ENCODE measurements at places on chromosomes 4 and X.

GRCh38 chr4:71209161-71209560, 129.7 kb upstream of the SLC4A4 start:
- DNase-seq: no peak

GRCh38 chrX:137430301-137430700, 135.6 kb upstream of the ZIC3 start:
- no peak for DNase-seq

DNA sequence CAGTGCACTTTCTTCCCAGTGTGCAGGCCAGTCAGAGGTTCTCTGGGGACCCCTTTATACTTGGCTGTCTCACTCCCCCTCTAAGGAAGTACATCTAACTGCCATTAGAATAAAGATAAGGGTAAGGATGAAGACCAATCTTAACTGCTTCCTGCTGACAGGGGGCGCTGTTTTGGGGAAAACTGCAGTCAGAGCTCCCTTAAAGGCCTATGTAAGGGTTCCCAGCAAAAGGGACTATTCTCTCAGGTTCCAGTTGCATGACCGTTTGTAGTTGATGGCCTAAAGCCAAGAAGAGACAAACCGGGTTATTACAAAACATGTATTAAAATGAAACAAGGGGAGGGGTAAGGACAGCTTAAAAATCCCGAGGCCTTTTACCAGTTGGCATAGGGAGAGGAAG, 115.6 kb upstream of the SPIN4 start:
- DNase-seq: no peak

DNA sequence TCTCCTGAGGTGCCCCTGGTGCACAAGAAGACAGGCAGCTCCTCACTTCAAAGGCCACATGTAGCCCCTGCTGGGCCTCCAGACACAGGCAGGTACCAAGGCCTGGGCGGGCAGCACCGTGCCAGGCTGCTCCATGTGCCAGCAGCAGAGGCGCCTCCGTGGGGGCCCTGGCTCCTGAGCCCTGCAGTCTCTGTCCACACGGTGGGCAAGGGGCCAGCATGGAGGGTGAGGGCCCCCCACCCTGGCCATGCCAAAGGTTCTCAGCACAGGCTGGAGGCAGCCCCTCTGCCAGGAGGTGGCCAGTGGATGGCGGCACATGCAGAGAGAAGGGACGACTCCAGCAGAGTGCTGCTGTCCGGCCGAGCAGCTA, 72.6 kb downstream of the FAM53A start:
- no peak for DNase-seq

- DNase-seq: no peak
Observed at GRCh38 chr4:54548831-54549460, 108.8 kb upstream of the KIT start.

- no peak for DNase-seq
Observed at GRCh38 chrX:13277539-13277938, 42.3 kb downstream of the ATXN3L start.

GRCh38 chrX:43655151-43656004, 721 bp upstream of the MAOA start:
- DNase-seq: peak; percentile 14

- DNase-seq: no peak
Observed at GRCh38 chr4:80086296-80086695, 13.3 kb upstream of the ANTXR2 start.

DNA sequence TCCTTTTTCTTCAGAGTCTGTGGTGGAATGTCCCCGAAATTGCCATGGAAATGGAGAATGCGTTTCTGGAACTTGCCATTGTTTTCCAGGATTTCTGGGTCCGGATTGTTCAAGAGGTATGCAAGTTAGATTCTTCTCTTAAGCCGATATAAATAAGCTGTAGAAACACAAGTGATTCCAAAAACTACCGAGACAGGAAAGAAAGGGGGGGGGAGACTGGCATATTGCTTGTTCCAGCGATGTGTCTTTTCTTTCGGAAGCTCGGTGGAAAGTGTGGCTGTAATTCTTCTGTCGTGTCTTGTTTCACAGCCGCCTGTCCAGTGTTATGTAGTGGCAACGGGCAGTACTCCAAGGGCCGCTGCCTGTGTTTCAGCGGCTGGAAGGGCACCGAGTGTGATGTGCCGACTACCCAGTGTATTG, 236.9 kb downstream of the DCTD start:
- DNase-seq: no peak

- no peak for DNase-seq
Observed at GRCh38 chr4:47271291-47271690, 192.2 kb downstream of the COMMD8 start.

DNA sequence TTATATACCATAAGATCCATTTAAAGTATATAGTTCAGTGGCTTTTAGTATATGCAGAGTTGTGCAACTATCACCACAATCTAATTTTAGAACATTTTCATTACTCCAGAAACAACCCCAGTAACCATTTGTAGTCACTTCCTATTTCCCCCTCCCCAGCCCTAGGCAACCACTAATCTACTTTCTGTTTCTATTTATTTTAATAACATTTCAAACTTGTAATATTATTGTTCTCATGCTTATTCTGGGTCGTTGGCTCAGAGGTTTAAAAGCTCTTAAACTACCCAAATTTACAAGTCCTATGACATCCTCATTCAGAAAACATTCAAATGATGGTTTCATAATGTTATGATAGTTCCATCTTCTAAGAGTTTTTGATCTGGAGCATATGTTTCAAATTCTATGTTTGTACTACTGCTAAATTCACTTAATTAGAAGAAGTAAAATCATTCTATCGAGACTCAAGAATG, 18.4 kb downstream of the XIAP start:
- peak; percentile 45 for DNase-seq

DNA sequence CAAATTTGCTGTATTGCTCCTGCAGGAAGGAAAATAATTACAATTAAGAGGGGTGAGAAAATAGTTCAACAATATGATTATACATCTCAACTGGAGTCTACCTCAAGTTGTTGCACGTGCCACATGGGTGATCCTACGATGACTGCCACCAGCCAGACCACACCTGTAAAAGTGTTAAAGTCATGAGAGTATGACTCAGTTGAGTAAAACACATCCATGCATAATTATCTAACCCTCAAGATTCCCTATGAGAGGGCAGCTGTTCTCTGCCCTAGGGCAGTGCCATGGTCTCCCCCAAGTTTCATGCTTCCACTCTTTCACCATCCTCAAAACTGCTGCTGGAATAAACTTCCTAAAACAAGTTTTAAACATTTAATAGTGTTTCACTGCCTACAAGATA, 44.1 kb downstream of the QRFPR start:
- no peak for DNase-seq

- no peak for DNase-seq
Observed at GRCh38 chrX:134636851-134637250, 21.4 kb downstream of the PLAC1 start.

GRCh38 chr4:54400188-54400587, 171.1 kb downstream of the PDGFRA start:
- DNase-seq: no peak

DNA sequence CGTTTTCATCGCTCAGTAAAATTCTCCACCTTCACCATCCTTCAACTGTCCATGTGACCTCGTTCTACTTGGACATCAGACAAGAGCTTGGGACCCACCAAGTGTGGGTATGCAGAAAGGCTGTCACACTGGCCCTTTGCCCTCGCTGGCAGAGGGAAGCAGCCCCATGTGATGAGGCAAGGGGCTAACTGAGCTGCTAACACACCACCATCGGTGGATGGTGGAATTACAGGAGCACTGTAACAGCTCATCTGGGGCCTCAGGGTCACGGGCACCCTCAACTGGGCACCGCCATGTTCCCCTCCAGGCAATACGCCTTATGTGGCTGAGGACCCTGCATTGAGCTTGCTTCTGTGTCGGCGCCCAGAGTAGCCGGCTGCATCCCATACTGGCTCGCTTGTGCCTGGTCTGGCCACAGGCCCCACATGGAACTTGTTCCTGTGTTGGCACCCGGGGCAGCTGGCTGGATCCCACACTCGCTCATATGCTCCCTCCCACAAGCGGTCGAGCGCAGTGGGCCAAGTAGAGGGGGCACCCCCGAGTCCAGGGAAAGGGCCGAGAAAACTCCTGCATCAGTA, 109.5 kb downstream of the TAB3 start:
- no peak for DNase-seq

DNA sequence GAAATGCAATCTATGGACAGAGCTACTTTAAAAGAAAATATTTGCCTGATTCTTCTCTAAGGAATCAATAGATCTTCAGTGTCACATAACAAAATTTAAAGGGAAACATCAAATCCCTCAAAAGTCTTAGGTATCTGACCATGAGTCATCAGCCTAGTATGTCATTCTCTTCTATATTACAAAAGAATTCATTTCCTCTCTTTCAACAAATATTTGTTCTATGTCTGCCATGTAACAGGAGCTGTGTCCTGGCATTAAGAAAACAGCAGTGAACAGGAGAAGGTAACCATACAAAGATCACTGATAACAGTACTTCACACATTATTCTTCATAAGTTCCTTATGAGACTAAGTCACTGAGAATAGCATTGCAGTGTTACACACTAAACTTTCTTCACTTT, 243.6 kb upstream of the DKK2 start:
- DNase-seq: no peak

- DNase-seq: no peak
Observed at GRCh38 chr4:4985844-4986243, 33.4 kb downstream of the CYTL1 start.

DNA sequence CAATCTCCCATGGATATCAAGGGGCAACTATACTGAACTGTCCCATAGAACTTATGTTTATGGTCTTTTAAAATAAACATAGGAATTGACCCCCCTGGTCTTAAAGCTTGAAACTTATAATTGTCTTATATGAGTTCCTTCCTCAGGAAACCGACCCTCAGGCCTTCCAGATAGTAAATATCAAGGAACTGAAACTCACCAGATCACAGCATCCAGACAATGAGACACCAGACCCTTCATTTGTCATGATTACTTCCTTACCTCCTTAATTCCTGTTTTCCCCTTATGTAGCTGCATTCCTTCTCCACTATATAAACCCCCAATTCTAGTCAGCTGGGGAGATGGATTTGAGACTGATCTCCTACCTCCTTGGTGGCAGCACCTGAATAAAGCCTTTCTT, 94.8 kb upstream of the GRPR start:
- DNase-seq: no peak

DNA sequence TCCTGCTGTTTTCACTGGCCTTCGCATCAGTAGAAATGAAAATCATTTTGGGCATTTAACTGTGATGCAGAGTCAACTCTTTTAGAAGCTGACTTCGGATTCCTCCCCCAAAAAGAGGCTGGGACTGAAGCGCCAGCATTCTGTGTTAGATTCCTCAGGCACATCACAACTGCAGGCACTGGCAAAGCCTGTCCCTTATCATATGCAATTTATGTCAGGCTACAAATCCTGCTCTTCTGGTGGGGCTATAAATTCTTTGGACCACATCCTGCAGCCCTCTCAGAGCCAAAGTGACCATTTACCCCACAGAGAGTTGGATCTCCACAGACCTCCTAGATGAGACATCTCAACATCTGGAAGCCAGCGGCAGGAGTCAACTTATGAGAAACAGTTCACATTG, 138.4 kb downstream of the CBR4 start:
- DNase-seq: no peak

- DNase-seq: no peak
Observed at GRCh38 chr4:38173935-38174518, 213.8 kb downstream of the PTTG2 start.

DNA sequence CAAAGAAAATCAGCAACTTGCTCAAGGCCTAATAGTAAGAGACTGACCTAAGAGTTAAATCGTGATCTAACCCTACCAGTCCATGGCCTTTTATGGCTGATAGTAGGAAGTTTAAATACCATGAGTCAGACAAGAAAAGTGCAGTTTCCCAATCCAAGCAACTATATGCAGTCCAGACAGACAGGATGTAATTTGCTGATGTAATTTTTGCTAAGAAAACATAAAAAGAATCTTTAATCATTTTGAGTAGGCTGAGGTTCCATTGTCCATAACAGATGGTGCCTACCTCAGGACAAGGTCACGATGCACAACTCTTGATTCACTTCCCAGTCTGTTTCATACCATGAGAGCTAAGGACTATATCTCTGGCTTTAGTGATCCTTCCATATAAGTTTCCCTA, 317.5 kb upstream of the GRIA3 start:
- no peak for DNase-seq

- no peak for DNase-seq
Observed at GRCh38 chr4:144955104-144955503, 142.9 kb downstream of the ANAPC10 start.

- DNase-seq: peak; percentile 63
Observed at GRCh38 chr4:103091601-103092223, 7.9 kb downstream of the BDH2 start.

- no peak for DNase-seq
Observed at GRCh38 chr4:89739311-89739988, 97.5 kb downstream of the SNCA start.

DNA sequence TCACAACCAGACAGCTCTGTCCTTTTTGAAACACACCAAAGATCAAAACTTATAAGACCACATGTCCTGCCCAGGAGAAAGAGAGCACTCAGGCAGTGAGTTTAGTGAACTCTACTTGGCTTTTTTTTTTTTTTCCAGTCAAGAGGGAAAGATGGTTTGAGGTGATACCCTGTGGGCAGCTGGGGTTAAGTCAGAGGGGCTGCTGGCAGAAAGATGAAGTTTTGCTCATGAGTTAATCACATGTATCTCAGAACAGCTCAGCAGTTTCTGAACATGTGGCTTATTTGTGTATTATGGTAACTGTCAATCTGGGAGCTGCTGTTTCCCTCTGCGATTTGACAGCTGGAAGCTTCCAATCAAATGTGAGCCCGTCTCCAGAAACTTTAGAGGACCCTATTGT, 56.4 kb upstream of the MAP3K15 start:
- DNase-seq: peak; percentile 71

DNA sequence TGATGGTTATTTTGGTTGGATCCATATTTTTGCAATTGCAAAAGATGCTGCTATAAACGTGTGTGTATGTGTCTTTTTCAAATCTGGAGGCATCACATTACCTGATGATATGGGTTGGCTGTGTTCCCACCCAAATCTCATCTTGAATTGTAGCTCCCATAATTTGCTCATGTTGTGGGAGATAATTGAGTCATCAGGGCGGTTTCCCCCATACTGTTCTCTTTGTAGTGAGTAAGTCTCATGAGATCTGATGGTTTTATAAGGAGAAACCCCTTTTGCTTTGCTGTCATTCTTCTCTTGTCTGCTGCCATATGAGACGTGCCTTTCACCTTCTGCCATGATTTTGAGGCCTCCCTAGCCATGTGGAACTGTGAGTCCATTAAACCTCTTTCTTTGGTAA, 33.4 kb downstream of the APOOL start:
- no peak for DNase-seq

All from activated CD4-positive, alpha-beta T cell treated with anti-CD3 and anti-CD28 coated beads, Interleukin-2, amount 50 U/mL, for 16 hours (primary cell).